ENCODE measurements at places on chromosomes 7 and 10.

DNA sequence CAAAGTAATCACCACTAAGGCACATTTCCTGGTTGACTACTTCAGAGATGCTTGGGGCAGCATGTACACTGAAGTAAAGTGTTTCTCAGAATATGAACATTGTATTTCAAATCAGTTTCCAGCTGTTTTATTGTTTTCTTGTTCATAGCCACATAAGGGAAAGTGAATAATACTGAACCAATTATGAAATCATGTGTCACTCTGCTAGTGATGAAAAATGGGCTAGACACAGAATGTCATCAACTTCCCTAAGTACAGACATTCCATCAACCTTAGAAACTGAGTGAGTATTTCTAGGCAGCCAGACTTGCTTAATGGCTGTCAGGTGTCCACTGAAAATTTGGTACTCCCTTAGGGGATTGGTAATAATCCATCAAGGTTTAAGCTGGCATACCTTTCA is 603.5 kb downstream of the ARL4A start:
- no peak for DNase-seq

- DNase-seq, result no peak
Measured at GRCh38 chr10:112532189-112532588, 85.2 kb downstream of the VTI1A start.

- peak; percentile 15 for DNase-seq
Measured at GRCh38 chr10:100327007-100327717, 2.9 kb downstream of the PKD2L1 start.

DNA sequence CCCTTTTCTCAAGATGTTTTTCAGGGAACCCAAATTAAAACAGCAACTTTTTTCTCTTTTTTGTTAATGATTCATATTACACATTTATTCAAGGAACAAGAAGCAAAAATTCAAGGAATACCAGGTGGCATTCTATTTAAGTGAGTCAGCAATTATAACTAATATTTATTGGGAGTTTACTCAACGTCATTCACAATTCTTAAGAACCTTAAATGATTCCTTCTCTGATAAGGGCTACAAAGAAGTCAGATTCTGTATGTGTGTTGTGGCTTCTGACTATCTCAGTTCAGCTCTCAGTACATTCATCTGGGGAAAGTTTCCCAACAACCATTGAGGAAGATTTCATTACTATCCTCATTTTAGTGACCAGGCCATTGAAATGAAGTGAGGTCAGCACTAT is 470.7 kb upstream of the AKR1E2 start:
- no peak for DNase-seq

DNA sequence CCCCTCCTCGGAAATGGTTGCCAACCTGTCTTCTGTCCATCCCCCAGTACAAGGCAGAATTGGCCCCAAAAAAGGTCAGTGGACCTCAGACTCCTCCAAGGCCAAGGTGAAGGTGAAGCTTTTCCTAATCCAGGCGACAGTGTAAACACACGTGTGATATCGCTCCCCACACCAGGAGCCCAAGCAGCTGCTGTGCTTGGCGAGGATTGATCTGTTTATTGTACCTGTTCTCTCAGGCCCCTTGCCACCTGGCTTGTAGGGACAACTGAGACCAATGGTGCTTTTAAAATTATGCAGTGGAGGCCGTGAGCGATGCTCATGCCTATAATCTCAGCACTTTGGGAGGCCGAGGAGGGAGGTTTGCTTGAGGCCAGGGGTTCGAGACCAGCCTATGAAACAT is 66.1 kb upstream of the GTF2IRD1 start:
- no peak for DNase-seq

DNA sequence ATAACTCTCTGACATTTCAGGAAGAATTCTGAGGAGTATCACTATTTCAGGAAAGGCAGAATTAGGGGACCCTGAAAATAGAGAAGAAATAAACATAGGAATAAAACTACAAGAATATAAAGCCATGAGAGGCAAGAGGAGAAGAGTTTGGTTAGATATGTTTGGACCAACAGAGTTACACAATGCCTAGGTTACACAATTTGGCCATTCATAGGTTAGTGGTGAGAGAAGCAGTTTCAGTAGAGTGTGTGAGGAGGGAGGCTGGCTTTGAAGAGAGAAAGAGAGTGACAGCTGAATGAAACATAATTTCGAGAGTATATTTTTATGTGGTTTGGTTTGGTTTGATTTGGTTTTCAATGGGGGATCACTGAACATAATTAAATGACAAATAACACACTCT is 783.2 kb upstream of the LRRN3 start:
- no peak for DNase-seq

- DNase-seq, result no peak
Measured at GRCh38 chr10:67772151-67772550, 65.8 kb downstream of the DNAJC12 start.

DNA sequence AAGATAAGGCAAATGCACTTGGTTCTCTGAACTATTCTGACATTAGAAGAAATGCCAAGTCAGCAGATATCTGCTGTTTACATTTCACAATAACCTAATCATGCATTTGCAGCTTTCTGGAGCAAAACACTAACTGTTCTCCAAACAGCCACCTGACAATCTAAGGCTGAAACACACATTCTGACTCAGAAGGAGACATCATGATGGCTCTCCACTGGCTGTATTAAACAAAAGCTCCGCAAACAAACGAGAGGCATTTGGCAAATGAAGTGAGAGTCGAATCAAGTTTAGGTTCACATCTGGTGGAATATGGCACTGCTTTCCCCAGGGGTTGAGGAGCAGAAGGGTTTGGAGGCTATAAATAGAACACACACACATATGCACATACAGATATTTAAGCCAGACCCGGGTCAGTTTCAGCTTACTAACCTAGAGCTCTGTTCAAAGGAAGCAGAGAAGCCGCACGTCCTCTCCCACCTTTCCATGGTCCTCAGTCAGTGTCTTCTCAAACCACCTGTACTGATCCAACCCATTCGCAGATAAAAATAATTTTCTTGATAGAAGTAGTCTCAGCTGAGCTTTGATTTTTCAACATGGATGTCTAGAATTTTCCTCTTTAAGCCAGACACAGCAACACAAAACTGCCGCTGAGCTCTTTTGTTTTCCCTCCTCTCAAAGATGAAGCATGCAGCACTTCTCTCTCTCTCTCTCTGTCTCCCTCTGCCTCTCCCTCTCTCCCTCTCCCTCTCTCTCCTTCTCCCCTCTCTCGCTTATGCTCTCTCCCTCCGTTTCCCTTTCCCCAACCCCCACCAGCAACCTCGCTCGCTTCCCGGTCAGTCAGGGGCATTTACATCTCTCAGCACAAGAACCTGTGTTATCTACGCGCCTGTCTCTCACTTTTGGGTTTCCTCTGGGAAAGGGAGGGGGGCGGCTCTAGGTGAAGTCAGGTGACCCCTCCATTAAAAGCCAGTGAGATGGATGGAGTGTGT is 682.8 kb downstream of the MAGI2 start:
- peak; percentile 1 for DNase-seq

DNA sequence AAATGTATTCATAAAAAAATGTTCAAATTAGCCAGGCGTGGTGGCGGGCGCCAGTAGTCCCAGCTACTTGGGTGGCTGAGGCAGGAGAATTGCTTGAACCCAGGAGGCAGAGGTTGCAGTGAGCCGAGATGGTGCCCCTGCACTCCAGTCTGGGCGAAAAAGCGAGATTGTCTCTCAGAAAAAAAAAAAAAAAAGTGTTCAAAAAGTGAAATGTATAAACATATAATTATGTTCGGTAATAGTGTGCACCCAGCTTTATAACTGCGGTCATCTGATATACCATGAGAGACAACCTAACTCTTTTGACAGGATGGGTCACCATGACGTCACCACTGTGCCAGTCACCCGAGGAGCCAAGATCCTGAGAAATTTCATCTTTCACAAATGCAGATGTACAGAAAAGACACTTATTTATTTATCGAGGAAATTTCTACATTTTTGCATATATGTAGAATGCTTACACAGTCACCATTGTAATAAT is 594 bp upstream of the RP9 start:
- peak; percentile 4 for DNase-seq

DNA sequence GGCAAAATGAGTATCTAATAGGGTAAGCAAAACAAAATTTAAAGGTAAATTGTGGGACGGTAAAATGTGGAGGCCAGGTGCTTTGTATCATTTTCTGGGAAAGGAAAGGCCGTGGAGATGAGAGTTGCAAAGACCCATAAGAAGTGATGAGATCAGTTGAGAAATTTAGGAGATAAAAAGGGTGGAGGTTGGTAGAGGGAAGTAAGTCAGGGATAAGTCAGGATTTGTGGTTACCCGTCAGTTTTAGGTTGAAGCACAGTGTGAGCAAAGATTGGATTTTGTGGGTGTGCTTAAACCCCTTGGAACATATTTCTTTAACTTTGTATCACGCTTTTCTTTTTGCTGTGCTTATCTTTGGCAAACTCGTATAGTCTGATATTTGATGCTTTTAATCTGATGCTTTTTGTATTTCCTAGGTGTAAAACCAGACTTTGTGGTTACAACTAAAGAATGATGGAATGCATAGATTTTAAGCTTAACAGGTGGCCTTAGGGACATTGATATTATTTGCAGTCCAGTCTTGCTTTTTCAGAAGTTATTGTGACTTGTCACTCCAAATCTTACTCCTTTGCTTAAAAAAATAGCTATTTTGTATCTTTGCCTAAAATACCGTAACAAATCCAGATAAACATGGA is 1.2 kb downstream of the BTRC start:
- DNase-seq, result no peak

DNA sequence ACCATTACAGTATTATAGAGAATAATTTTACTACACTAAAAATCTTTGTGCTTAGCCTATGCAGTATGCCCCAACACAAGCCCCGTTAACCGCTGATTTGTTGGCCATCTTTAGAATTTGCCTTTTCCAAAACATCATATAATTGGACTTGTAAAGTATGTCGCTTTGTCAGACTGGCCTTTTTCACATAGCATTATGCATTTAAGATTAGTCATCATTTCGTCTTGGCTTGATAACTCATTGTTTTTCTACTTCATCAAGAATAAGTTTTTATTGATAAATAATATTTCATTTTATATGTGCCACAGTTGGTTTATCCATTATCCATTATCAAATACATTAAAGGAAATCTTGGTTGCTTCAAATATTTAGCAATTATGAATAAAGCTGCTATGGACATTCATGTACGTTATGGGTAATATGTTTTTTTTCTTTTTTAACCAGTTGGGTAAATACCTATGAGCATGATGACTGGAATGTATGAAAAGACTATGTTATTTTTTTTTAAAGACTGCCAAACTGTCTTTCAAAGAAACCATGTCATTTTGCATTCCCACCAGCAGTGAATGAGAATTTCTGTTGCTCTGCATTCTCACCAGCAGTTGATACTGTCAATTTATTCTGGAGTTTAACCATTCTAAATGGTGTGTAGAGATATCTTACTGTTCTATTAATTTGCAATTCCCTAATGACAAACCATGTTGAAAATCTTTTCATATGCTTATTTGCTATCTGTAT is 273.1 kb upstream of the KCND2 start:
- DNase-seq, result no peak
